Naive thymus-derived CD8-positive, alpha-beta T cell (primary cell): ENCODE measurements at places on chromosomes 13 and 19. TPM values are rescaled to one million over a fixed set of nuclear protein-coding genes. Genes with fewer than 3 reads are reported as not detected.

GRCh38 chr13:80473695-80474094 is 132.8 kb upstream of the SPRY2 start:
- DNase-seq: no peak

DNA sequence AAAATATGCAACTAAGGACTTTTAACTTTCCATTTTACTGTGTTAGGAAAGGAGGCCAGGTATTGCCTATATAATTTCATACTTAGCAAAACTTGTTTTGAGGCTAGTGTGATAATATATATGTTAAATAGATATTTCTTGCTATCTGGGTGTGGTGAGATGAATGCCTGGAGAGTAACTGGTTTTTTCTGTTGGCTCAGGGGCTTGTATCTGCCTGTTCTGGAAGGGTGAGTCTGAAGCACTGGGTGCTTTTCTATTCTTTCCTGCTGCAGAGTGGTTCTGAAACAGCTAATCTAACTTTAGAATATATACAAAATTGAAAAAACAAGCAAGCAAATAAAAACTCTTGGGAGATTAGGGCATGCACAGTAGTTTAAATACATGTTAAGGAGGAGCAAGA is 64.6 kb upstream of the MYCBP2 start:
- no peak for DNase-seq

DNA sequence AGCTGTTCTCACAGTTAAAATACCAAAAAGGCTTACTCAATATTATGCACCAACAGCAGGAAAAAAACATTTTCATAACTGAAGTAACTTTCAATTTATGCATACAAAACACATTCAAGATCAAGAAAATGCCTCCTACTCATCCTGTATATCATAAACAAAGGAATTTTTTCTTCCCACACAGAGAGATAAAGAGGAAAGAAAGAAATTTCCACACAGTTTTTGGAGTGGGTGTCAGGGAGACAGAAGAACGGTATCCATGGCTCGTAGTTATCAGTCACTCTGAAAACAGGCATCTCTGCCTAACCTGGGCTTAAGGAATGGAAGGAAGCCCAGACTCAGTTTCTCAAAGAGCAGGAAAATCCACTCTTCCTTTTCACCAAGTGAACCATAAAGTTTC is 92.4 kb upstream of the SIAH3 start:
- DNase-seq: no peak

GRCh38 chr13:76380446-76381065 is 505.6 kb downstream of the KCTD12 start:
- DNase-seq: no peak

GRCh38 chr13:113152984-113153809 is 5.3 kb upstream of the PROZ start:
- DNase-seq: peak; percentile 24

RNF113B gene
- not detected for total RNA-seq

ZNF837 gene
- total RNA-seq: 5.6 TPM

ZNF493 gene
- 73.3 TPM for total RNA-seq

- DNase-seq: no peak
Observed at GRCh38 chr19:1957562-1958248, 16.7 kb downstream of the CSNK1G2 start.

DNA sequence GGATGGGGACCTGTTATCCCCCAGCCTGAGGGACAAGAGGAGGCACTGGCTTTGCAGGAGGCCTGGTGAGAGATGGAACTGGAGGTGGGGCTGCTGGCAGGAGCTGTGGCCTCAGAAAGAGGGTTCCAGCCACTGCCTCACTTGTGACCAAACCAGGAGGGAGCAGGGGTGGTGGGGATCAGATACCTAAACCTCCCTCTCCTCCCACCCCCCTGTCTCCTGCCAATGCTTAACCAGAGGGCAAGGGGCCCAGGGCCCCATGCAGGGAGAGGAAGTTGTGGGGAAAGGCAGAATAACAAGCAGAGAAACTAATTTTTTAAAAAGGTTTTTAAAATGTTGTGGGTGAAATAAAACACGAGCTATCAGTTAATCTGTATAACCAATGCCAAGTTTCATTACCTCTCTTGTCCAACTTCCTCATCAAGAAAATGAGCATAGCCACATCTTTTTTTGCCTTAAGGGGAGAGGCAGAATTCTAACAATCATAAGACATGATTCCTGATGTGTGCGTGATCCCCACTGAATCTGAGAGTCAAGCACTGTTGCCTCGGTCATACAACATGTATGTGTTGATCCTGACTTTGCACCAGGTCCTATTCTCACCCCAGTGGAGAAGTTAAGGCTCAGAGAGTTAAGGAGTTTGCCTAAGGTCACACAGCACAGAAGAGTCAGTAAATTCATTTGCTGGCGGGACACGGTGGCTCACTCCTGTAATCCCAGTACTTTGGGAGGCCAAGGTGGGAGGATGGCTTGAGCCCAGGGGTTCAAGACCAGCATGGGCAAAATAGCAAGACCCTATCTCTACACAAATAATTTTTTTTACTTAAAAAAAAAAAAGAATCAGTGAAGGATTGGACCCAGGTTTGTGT is 12.9 kb downstream of the FXYD5 start:
- DNase-seq: no peak

DNA sequence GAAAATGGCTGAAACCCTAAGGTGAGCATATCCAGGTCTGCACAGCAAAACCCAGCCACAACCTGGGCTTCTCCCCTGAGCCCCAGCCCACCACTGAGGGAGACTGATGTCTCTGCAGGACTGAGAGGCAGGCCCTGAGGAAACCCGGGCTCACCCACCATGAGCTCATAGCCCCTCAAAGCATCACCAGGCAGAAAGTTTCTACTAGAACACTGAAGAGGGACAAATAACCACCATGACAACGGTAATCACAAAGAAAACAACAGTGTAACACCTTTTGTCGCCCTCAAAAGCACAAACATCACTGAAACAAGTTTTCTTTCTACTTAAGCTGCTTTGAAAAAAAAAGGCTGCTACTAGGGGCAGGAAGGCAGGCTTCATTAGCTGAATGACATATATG is 29.8 kb downstream of the TSHZ3 start:
- no peak for DNase-seq

- no peak for DNase-seq
Observed at GRCh38 chr19:3950871-3951861, 18.3 kb downstream of the NMRK2 start.

DNA sequence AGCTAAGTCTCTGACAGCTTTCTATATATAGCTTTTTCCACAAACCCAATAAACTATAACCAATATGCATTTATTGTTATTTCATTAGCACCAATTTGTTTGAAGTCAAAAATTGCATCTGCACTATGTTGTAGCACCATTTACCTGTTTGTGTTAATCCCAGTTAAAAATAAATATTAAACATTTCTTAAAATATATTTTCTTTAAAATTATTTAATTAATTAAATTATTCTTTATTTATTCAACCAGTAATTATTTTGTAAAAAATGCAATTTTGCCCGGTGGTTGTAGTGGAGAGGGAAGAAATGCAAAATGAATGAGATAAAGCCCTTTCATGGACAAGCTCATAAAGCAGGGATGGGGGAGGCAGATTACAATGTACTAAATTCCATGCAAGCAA is 1257.9 kb downstream of the PCDH17 start:
- no peak for DNase-seq

GRCh38 chr13:72457151-72457550 is 270.3 kb downstream of the MZT1 start:
- DNase-seq: no peak

COX6B2 gene
- not detected for total RNA-seq

GRCh38 chr13:20869540-20869939 is 33.0 kb downstream of the XPO4 start:
- no peak for DNase-seq

- DNase-seq: no peak
Observed at GRCh38 chr19:39223703-39224279, 19.7 kb upstream of the SYCN start.

DNA sequence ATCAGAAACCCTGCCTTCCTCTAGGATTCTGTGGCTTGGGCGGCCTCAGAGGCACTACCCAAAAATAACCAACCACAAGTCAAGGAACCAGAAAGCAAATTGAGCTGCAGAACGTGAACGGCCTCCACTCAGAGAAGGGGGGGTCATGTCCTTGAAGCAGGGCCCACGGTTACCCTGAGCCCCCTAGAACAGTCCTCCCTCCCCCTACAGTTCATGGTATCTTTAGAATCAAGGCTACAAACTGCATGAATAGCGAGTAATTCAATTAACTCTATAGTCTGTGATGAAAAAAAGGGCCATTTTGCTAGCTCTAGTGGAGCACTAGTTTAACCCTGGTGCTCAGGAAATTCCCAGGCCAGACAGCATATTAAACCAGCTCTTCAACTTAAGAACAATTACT is 79.0 kb upstream of the ZNF507 start:
- DNase-seq: no peak

- DNase-seq: no peak
Observed at GRCh38 chr19:40981591-40981990, 9.5 kb upstream of the CYP2B6 start.

- DNase-seq: no peak
Observed at GRCh38 chr19:7294558-7295212, 471 bp upstream of the INSR start.

ZNF30 gene
- total RNA-seq: 10.4 TPM

- DNase-seq: no peak
Observed at GRCh38 chr13:94859811-94860210, 147.5 kb upstream of the SOX21 start.

- no peak for DNase-seq
Observed at GRCh38 chr13:40171566-40171965, 494.9 kb downstream of the FOXO1 start.

- no peak for DNase-seq
Observed at GRCh38 chr19:43812688-43813087, 10.4 kb upstream of the LYPD5 start.

DNA sequence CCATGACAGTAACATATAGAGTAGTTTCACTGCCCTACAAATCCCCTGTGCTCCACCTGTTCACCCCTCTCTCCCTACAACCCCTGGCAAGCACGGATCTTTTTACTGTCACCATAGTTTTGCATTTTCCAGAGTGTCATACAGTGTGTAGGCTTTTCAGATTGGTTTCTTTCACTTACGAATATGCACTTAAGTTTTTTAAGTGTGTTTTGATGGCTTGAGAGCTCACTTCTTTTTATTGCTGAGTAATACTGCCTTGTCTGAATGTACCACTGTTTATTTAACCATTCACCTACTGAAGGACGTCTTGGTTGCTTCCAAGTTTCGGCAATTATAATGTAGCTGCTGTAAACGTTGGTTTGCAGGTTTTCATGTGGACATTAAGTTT is 175.1 kb downstream of the ITGBL1 start:
- DNase-seq: no peak

- DNase-seq: no peak
Observed at GRCh38 chr19:10817291-10818038, 18.5 kb downstream of the TMED1 start.

DNA sequence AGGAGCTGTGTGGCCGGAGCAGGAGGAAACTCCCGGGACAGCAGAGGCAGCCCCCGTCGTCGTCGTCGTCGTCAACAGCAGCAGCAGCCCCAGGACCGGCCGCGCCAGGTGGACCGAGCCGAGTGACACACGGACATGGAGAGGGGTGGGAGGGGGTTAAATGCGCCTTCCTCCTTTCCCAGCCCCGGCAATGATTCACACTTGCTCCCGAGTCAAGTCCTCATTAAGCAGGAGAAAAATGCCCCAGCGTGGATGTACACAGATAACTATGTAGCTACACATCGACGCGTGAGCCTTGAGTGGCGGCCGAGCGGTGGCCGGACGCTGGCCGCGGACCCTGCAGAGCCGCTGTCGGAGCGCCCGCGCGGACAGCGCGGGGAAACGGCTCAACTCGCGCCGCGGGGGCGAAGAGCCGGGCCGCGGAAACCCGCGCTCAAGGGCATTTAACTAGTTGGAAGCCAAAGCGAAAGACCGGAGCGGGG is 645 bp downstream of the UBL3 start:
- peak; percentile 36 for DNase-seq

GRCh38 chr13:73481886-73482445 is 423.2 kb downstream of the KLF5 start:
- DNase-seq: no peak
